ENCODE measurements at places on chromosomes 1 and 21.

- peak; percentile 51 for DNase-seq
These were observed 17.4 kb upstream of the IFNAR2 start for GRCh38 chr21:33212159-33212851.

DNA sequence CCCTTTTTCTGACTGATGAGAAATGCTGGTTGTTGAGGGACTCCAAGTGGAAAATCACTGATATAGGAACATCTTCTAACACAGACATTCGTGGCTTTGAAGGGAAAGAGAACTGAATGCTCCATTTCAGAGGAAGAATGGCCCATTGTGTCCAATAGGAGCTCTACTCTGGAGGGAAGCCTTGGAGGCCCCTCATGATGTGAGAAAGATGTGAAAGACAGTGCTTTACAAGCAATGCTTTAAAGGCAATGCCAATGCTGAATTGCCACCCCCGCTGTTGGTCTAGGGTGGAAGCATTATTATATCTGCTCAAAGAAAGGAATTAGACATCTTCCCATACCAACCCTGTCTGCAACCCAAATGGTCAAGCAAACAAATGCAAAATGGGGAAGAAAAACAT, 13.7 kb downstream of the NMNAT2 start:
- no peak for DNase-seq

DNA sequence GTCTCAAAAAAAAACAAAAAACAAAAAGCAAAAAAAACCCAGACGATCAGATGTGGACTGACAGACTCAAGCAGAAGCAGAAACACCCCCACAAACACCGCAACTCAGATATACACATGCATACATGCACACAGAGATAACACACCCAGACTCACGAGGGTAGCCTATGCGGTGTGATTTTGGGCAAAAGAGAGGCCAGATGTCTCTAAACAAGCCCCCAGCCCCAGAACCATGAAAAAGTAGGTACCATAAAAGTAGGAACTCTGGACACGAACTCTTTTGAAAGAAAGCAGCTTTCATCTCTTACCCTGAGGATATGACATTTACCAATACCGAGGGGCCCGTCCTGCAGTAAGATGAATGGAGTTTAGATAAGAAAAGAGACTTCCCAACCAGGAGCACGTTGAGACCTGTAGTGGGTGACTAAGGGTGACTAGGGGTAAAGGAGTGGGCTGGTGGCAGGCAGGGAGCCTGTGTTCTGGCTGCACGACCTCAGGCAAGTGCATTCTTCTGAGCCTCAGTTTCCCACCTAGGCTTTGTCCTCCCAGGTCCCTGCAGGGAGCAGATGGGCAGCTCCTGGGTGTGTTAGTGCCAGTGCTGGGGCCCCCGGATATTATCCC, 1.5 kb upstream of the TINAGL1 start:
- DNase-seq: no peak

DNA sequence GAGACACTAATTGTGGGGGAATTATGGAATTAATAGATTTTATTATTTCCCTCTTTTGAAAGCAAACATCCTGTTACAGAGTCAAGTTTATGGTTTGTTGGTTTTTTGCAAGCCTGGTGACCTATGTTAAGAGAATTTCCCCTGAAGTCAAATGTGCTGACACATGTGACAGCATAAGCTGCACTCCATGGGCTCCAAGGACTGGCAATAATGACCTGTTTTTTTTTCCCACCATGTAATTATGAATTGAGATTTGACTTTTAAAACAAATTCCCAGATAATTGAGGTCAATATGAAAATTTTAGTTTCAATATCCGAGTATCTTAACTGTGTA, 242.5 kb upstream of the SGIP1 start:
- no peak for DNase-seq

DNA sequence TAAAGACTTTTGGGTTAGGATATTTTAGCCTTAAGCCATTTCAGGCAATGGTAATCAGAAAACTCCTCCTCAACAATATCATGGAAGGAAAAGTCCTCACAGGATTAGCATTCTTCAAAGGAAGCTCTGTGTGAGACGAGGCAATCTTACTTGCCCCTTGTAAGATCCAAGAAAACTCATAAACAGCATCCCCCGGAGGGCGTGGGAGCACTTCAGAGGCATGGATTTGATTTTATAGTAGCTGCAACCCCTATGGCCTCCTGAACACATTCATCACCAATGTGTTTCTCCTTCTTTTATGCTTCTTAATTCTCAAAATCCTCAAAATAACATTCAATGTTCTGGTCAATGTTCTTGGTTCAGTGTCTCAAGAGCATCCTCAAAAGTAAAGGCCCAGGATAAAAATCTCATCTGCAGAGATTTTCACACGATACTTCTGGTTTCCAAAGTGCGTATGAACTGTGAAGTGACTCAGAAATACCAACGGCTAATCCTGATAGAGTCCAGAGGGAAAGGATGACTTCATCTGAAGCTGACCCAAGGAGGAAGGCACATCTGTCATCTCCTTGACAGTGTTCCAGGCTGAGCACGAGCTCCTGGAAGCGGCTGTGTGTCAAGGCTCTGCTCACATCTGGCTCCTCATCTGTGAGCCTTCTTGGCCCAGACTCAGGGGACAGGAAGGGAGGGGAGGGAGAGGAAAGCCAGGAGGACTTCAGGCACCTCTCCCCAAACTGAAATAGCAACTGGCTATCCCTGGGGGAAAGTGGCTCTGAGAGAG, 49.3 kb upstream of the PSEN2 start:
- DNase-seq: peak; percentile 99

DNA sequence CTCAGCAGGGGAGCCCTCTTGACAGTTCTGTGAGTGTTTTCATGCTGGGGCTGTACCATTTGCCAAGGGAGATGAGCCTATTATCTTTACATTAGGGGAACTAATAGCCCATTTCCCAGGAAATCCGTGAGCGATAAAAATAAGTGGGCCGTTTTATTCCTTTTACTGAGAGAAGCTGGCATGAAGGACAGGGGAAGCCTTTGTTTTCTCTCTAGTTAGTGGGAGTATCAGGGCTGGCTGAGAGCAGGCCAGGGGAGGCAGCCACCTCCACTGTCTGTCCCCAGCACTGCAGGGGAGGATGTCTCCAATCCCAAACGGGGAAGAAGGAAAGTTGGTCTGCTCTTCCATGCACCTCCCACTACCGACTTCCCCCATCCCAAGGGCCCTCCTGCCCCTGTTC, 2.5 kb downstream of the UBL4B start:
- DNase-seq: no peak

- DNase-seq: no peak
These were observed 109.0 kb downstream of the JAK1 start for GRCh38 chr1:64857347-64857746.

DNA sequence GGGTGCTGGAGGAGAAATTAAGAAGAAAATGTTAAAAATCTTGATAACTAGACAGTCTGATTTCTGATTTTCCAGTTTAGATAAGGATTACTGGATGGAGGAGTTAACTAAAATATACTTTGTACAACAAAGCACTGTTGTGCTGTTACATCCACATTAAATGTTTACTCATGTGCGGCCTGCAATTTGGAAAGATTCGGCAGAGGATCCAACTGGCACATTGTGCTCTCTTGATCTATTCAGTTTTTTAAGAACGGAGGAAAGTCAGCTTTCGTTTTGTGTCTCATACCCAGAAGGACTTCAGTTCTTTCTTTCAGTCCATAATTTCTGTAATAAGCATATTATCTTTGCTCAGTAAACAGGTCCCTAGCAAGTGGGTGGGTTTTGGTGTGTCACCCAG, 52.5 kb downstream of the UCK2 start:
- no peak for DNase-seq

DNA sequence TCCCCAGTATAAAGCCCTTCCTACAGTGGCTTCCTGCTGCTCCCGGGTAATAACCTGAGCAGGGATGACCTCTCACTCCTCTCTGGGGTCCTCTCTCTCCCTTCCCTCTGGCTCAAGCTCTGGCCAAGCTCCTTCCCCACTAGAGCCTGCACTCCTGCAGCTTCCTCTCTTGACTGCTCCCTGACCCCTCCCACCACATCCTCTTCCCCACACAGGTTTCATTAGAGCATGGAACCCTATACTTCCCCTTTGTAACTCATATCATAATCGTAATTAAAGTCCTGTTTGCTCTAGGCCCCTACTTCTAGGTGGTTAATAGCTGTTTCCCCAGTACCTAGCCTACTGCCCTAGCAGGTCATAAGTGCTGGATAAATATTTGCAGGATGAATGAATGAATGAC, 146.2 kb downstream of the C1orf21 start:
- DNase-seq: no peak

DNA sequence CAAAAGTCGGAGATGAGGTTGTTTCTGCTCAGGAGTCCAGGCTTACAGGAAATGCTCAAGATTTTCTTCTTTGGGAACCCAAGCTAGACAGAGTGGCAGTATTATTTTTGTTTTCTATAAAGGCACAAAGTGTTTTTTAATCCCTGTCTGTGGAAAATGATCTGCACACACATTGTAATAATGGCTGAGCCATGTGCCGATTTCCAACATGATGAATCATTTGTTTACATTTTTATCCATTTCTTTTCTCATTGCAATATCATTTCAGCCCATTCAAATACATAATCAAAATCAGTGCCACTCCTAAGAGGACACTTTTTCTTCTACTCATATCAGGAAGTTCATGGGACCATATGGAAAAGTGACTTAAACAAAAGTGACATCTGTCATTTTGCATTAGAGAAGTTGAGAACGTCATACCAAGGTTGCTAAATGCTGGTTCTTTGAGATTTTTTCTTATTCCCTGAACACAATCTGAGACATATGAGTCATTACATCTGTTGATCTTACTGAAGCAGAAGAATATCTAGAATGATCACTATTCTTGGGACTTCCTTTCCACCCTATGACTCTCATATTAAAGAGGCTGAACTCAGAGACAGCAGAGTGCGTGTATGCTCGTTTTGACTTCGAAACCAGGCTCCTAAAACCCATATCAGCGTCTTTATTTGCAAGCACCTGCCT, 44.9 kb downstream of the ACTA1 start:
- peak; percentile 81 for DNase-seq

DNA sequence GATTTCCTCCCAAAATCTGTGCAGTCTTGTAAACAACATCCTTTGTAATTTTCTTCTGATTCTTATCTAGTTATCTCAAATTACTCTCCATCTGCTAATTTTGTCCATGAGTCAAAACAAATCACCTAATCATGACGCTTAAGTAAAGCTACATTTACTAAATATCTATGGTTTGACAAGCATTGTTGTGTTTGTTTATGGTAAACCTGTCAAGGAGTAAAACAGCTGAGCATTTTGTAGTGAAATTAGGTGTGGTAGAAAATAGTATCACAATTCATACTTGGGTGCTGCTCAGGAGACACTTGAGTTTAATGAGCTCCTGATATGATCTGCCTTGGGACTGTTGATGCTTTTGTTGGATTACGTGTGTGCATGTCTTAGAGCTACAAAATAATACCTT, 11.6 kb downstream of the TIPRL start:
- no peak for DNase-seq

DNA sequence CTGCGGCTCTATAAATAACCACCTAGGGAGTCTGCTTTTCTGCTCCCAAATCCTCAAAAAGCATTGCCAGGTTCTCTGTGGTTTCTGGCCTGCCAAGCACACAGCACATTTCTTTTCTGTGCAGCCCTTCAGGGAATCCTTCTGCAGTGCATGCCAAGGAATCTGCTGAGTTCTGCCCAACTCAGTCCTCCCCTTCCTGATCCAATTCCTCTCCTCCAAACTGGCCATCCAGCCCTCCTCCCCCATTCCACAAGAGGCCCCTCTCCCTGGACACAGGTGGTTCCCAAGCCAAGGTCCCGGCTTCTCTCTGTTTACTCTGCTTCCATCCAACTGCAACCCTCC, 61.8 kb downstream of the HIVEP3 start:
- DNase-seq: no peak

- DNase-seq: no peak
These were observed 16.4 kb upstream of the KCNN3 start for GRCh38 chr1:154886281-154887015.

DNA sequence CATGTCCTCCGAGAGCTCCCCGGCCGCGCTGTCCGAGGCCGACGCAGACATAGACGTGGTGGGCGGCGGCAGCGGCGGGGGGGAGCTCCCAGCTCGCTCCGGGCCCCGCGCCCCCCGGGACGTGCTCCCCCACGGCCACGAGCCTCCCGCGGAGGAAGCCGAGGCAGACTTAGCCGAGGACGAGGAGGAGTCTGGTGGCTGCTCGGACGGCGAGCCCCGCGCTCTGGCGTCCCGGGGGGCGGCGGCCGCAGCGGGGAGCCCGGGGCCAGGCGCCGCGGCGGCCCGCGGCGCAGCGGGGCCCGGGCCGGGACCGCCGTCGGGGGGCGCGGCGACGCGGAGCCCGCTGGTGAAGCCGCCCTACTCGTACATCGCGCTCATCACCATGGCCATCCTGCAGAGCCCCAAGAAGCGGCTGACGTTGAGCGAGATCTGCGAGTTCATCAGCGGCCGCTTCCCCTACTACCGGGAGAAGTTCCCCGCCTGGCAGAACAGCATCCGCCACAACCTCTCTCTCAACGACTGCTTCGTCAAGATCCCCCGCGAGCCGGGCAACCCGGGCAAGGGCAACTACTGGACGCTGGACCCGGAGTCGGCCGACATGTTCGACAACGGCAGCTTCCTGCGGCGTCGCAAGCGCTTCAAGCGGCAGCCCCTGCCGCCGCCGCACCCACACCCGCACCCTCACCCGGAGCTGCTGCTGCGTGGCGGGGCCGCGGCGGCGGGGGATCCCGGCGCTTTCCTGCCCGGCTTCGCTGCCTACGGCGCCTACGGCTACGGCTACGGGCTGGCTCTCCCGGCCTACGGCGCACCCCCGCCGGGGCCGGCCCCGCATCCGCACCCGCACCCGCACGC, 547 bp downstream of the FOXD2 start:
- no peak for DNase-seq

GRCh38 chr1:162919034-162919433, 58.1 kb upstream of the CCDC190 start:
- no peak for DNase-seq

- peak; percentile 41 for DNase-seq
These were observed 41.5 kb downstream of the CBS start for GRCh38 chr21:43034101-43034500.

DNA sequence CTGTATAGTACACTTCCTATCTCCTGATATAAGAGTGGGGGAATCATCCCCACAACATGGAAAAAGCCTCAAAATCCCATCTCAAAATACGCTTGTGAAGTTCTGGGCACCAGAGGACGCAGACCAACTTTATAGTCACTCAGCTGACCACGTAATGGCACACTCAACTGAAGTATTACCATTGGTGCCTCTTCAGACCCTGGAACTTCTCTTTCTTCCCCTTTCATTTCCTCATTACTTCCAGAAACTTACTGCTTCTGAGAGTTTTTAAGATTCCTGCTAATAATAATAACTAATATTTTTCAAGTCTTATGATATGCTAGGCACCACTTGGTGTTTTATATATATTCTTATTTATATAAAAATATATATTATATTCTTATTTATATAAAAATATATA, 202.6 kb downstream of the PTPRC start:
- DNase-seq: no peak
